Kidney epithelial cell (primary cell): ENCODE measurements at places on chromosomes 16 and 17. TPM values are rescaled to one million over a fixed set of nuclear protein-coding genes. Genes with fewer than 3 reads are reported as not detected.

RPAIN gene
- total RNA-seq, result 63.4 and 71.4 TPM in 2 replicates

DNA sequence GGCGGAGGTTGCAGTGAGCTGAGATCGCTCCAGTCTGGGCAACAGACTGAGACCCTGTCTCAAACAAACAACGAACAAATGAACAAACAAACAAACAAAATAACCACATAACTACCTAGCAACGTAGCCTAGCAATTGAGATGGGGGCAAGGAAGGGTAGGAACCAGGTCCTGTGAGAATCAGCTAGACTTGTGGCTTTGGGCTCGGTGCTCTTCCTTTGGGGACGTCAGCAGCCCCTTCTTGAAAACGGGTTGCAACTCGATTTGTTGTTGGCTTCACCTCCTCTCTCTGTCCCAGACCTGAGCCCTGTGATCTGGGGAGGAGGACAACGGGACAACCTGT is 72.2 kb downstream of the ABCC1 start:
- DNase-seq, result no peak

- no peak for DNase-seq
Observed at GRCh38 chr16:17743158-17743557, 272.4 kb upstream of the XYLT1 start.

- peak; percentile 25 for DNase-seq
Observed at GRCh38 chr17:21511363-21512195, 135.4 kb downstream of the KCNJ12 start.

DNA sequence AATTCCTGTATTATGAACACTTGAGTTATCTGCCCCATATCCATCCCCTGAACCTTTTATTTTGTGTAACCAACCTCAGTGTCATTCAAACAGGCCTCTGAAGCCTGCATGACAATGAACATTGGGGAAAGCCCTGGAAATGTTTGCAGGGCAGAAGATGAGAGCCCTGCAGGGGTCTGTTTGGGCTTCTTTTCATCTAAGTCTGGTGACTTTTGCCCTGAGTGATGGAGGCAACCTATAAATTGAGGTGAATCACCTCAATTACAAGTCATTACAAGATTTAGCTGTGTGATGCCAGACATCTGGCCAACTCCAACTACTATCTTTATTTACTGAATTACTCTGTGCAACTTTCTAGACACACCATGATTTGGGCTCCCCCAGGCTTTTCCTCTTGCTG is 189.2 kb downstream of the MAF start:
- DNase-seq, result no peak

DNA sequence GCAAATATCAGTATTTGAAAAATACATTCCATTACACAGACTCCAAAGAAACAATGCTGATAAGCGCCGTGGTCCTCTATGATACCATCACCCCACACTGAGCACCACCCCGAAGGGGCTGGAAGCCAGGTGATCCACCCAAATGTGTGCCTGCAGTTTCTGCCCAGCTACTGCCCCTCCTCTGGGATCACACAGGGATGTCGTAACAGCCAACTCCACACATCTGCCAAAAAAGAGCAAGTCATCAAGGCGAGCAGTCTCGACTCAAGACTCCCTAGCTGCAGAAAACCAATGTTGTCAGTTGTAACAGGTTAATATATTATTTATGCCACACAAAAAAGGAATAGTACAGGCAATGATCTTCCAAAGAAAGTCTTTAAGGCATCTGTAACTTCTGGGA is 21.0 kb downstream of the CYB5D2 start:
- DNase-seq, result no peak

MT1G gene
- total RNA-seq, result 0.75 and 14.8 TPM in 2 replicates

GRCh38 chr17:48795444-48796162 is 21.4 kb downstream of the TTLL6 start:
- peak; percentile 76 for DNase-seq

GRCh38 chr17:62140836-62141235 is 75.8 kb upstream of the MED13 start:
- no peak for DNase-seq

DNA sequence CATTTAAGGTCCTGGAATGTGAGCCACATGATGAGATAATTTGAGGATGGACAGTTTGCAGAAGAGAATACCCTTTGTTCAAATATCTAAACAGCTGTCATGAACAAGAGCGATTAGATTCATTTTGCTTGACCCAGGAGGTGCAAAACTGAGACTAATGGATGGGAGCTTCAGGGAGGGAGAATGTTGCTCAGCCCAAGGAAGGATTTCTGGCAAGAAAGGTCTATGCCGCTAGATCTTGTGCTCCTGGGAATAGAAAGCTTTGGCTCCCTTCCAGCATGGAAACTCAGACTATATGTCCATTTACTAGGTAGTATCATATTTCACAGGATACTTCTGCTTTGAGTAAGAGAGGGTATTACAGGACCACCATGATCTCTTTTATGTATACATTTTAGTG is 14.8 kb upstream of the CDH11 start:
- no peak for DNase-seq

GRCh38 chr17:51325471-51325870 is 65.1 kb downstream of the UTP18 start:
- DNase-seq, result no peak

DNA sequence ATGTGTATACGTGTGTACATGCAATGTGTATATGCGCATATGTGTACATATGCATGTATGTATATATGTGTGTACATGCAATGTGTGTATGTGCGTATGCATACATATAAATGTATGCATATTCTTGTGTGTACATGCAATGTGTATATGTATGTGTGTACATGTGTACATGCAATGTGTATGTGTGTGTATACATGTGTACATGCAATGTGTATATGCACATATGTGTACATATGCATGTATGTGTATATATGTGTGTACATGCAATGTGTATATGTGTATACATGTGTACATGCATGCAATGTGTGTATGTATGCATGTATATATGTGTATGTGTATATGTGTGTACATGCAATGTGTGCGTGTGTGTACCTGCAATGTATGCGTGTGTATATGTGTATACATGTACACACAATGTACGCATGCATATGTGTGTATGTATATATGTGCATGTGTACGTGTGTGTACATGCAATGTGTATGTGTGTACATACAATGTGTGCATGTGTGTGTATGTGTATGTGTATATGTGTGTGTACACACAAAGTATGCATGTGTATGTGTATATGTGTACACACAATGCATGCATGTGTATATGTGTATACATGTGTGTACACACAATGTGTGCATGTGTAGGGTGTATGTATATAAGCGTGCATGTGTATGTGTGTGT is 167.7 kb downstream of the SHISA9 start:
- no peak for DNase-seq

GRCh38 chr17:61340431-61341209 is 59.0 kb upstream of the TBX2 start:
- DNase-seq, result no peak

DNA sequence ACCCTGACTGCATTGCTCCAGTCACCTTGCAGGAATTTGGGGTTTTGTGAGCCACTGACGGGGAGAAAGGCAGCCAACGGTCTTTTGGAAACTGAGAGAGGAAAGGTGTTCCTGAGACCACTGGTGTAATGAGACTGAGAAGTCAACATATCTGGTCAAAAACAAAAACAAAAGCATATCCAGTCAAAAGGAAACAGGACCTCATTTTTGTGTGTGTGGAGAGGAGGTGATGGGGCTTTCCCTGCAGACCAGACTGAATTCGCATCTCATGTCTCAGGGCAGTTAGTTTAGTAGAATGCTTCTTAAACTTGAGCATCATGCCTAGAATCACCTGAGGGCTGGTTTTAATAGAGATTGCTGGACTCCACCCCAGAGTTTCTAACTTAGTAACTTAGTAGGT is 198.4 kb downstream of the COPRS start:
- DNase-seq, result no peak

- no peak for DNase-seq
Observed at GRCh38 chr16:20901068-20901435, 481 bp downstream of the LYRM1 start.

DNA sequence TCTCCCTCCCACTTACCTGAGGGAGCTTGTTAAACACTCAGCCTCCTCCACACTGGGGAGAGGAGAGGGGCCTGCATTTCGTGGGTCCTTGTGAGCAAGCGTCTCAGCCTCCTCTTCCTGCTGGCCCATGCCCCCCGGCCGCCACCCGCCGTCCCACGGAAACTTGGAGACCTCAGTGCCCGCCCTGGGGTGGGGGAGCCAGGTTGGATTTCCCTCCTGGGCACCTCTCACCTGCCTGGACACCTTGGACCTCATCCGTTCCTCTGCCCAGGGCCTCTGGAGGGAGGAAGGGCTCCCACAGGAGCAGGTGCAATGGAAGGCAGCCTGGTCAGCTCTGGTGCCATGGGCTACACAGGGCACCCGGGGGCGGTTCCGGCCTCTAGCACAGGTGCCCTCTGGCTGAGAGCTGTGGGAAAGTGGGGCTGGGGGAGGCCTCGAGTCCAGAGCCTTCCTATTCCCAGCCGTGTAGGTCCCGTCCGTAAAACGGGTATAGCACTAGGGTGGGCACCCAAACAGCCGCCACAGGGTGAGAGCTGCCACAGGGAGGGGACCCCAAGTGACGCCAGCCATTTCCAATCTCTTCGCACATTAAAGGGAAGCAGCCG is 11.0 kb downstream of the GSE1 start:
- DNase-seq, result no peak

ARMC5 gene
- 18.7 and 23.2 TPM in 2 replicates for total RNA-seq

DNA sequence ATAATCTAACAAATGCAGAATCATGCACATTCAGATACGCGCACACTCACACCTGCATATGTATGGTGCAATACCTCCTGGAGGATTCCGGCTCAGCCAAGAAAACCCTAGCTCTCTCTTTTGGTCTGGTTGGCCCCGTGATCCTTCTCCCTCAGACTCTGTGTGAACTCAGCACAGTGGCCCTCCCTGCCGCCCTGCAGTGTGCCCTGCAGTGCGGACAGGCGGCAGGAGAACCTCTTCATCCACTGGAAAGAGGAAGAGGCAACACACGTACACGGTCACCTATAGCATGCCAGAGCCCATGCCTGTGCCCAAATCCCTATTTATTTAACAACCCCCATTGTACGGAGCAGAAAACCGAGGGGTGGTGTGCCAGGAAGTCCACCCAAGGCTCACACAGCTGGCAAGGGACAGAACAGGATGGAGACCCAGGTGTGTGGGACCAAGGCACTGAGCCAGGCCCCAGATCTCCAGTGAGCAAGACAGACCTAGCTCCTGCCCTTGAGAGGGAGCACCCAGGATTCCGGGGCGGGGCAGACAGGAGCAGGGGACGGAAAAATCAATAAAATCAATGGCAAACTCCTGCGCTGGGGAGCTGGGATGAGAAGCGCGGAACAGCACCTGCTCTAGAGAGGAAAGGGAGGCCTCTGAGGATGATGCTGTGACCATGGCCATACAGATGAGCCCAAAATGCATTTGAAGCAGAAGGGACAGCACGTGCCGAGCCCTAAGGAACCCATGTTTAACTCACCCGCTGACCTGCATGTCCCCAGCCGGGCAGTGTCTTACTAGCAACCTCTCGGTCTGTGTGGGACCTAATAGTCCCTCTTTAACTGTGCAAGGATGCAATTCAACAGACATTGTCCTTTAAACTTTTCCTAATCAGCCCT is 54.7 kb upstream of the CIBAR2 start:
- DNase-seq, result no peak

- DNase-seq, result no peak
Observed at GRCh38 chr16:16073001-16073545, 123.7 kb downstream of the ABCC1 start.

DNA sequence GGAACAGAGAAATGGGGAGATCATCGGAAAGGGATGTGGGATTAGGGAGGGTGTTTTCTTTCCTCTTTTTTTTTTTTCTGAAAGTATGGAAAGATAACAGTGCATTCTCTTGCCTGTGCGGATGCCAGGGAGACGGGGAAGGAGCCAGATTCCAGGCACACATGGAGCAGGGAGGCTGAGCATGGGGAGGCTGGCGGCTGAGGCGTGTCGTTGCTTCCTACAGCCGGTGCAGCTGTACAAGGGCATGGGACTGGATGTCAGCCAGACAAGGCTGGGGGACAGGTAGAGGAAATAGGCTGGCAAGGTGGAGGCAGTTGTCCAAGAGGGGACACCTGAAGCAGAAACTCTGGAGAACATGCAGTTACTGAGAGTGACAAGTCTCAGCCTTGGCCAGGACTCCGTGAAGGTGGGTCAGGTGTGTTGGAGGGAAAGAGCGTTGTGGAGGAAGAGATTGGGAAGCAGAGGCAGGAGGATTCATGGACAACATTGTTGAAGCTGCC is 16.6 kb upstream of the ADORA2B start:
- DNase-seq, result no peak

- DNase-seq, result no peak
Observed at GRCh38 chr17:82331345-82331939, 2.1 kb downstream of the SECTM1 start.
